ENCODE measurements at places on chromosomes 1 and 21. TPM values are rescaled to one million over a fixed set of nuclear protein-coding genes. Genes with fewer than 3 reads are reported as not detected.

Gene TMEM269
- 0.06 TPM for total RNA-seq

Gene HSF2BP
- total RNA-seq: 0.42 TPM

Gene LORICRIN
- not detected for total RNA-seq

Gene ZSWIM5
- total RNA-seq: 1.6 TPM

Gene SPRR2F
- not detected for total RNA-seq

Gene PTPRC
- total RNA-seq: 9.1 TPM

Gene SPRR2G
- total RNA-seq: not detected

Gene RPS8
- 945 TPM for total RNA-seq

Gene HMGN1
- total RNA-seq: 66.5 TPM

Gene ADARB1
- 16.9 TPM for total RNA-seq

Gene RIPPLY3
- not detected for total RNA-seq

Gene CCDC17
- 1.8 TPM for total RNA-seq

Gene SLC16A4
- total RNA-seq: 6.4 TPM

Gene GJA9
- total RNA-seq: not detected

Gene SLC26A9
- total RNA-seq: 28.7 TPM

Gene SPATA21
- total RNA-seq: not detected

Gene GPR25
- total RNA-seq: not detected

Gene HMGCS2
- total RNA-seq: 21.2 TPM

Gene KRTAP21-2
- total RNA-seq: not detected

Gene CFHR2
- not detected for total RNA-seq

Gene AZIN2
- total RNA-seq: 7.9 TPM

Gene AGMAT
- total RNA-seq: 0.12 TPM

Gene EYA3
- total RNA-seq: 20.2 TPM

Gene TPTE
- total RNA-seq: not detected

Gene ZYG11A
- total RNA-seq: not detected

Gene HYI
- total RNA-seq: 26.9 TPM

Gene RIPK4
- total RNA-seq: 1.2 TPM

Gene RAB42
- total RNA-seq: 1.4 TPM

Gene ANGPTL7
- 1.4 TPM for total RNA-seq

Gene CLDN14
- not detected for total RNA-seq

Gene DNTTIP2
- total RNA-seq: 43.5 TPM

Gene PDIK1L
- total RNA-seq: 3.7 TPM

Gene RPE65
- total RNA-seq: not detected

Gene ADGRL4
- 11.4 TPM for total RNA-seq

Gene OR6K3
- total RNA-seq: not detected

Gene CLIC4
- total RNA-seq: 207 TPM

Gene PRXL2B
- total RNA-seq: 8.0 TPM

Gene IQGAP3
- 0.68 TPM for total RNA-seq

Gene MFAP2
- total RNA-seq: 6.2 TPM

Gene FLG2
- not detected for total RNA-seq

Gene WDR77
- 29.2 TPM for total RNA-seq

Gene ADAM30
- total RNA-seq: not detected

Gene CYP2J2
- 112 TPM for total RNA-seq

Gene OR10Z1
- total RNA-seq: not detected

Gene UBE2U
- not detected for total RNA-seq

Gene ACTL8
- total RNA-seq: not detected

Gene CLDN19
- total RNA-seq: not detected

Gene LPAR3
- total RNA-seq: 46.2 TPM

Gene AMY1B
- total RNA-seq: not detected

Gene SESN2
- 3.5 TPM for total RNA-seq

Gene EXTL1
- 0.78 TPM for total RNA-seq

Gene C1orf35
- 8.6 TPM for total RNA-seq

Gene TEDDM1
- not detected for total RNA-seq

Measured in right cardiac atrium (tissue), 5 donors.